Right lung (tissue), 10 donors: ENCODE measurements at places on chromosomes 1 and 21.

- DNase-seq = no peak
Measured at GRCh38 chr1:96741335-96741734, 19.8 kb downstream of the PTBP2 start.

- no peak for DNase-seq
Measured at GRCh38 chr1:55305735-55306134, 90.6 kb upstream of the USP24 start.

GRCh38 chr1:247322442-247322841, 9.2 kb downstream of the ZNF496 start:
- no peak for DNase-seq

DNA sequence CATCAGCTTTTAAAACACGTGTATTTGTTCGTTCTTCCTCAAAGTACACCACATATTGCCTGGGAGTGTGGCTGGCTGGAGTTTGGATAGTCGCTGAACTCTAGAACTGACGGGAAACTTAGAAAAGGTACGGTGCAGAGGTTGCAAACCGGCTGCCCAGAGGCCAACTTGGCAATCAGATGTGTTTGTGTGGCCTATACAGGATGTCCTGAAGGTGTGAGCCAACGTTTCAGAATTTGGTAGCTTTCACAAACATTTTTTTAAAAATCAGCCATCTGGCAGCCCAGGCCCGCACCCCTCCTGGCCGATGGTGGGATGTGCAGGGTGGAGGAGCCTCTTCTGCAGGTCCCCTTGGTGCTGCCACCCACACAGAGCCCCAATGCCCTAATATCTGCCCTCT, 73.6 kb upstream of the SLC25A33 start:
- DNase-seq = no peak

- DNase-seq = no peak
Measured at GRCh38 chr1:113652771-113653170, 106.5 kb downstream of the PHTF1 start.

DNA sequence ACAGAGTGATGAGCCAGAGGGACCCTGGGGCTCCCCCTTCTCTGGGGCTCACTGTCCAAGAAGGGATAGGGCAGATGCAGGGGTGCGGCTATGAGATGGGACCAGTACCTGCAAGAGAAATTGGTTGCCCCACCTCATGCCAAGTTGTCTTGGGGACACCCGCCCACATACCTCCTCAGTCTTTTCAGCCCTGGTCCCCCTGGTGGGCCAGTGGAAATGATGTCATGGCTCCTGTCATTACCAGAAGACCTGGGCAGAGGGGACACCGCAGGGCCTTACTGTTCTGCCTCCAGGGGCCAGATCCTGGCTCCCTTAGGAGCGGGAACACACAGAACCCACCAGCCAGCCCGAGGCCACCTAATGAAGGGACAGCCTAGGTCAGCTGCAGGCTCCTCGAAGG, 63.2 kb downstream of the CDK18 start:
- DNase-seq = no peak

GRCh38 chr1:110581682-110582145, 24.4 kb downstream of the KCNA2 start:
- no peak for DNase-seq

- no peak for DNase-seq
Measured at GRCh38 chr1:198649968-198650338, 11.1 kb downstream of the PTPRC start.

DNA sequence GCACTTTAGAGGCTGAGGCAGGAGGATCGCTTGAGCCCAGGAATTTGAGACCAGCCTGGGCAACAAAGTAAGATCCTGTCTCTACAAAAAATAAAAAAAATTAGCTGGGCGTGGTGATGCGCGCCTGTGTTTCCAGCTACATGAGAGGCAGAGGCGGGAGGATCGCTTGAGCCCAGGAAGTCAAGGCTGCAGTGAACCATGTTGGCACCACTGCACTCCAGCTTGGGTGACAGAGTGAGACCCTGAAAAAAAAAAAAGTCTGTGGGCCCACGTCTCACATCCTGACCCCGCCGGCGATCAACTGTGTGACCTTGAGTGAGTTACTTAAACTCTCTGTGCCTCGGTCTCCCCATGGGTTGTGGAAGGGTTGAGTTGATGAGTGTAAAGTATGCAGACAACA, 12.7 kb upstream of the ZBTB21 start:
- no peak for DNase-seq
